ENCODE measurements at places on chromosomes 2 and 18.

GRCh38 chr18:63185984-63186383, 133.6 kb downstream of the BCL2 start:
- H3K4me3 ChIP-seq = no peak overlapping the region
- no peak for DNase-seq
- H3K27ac ChIP-seq = no peak overlapping the region
- peaks cover 26% of the 10 kb centered on the region for H3K36me3 ChIP-seq
- no peaks in the 10 kb centered on the region for H3K27me3 ChIP-seq

DNA sequence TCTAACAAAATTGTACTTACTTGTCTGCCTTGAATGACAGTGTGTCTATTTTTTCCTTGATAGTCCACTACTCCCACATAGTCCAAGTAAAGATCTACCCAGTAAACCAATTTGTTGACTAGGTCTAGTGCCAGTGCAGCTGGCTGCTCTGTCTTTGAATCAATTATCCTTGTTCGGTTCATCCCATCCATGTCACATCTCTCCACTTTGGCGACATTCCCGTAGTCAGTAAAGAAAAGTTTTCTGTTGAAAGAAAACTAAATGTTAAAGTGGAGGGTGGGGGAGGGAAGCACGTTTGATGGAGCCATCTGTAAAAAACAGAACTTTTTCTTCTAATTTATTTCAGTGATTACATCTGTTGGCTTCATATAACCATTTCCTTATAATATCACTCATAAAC, 1068.8 kb downstream of the LRP1B start:
- no peaks in the 10 kb centered on the region for H3K4me1 ChIP-seq
- H3K27ac ChIP-seq = no peak overlapping the region
- no peaks in the 10 kb centered on the region for H3K36me3 ChIP-seq
- no peak overlapping the region for H3K4me3 ChIP-seq

GRCh38 chr18:55918444-55918843, 330.5 kb upstream of the TCF4 start:
- DNase-seq = no peak
- H3K27me3 ChIP-seq = no peaks in the 10 kb centered on the region
- no peak overlapping the region for H3K4me3 ChIP-seq
- H3K27ac ChIP-seq = no peak overlapping the region

- H3K4me3 ChIP-seq = no peak overlapping the region
- H3K27ac ChIP-seq = no peak overlapping the region
- H3K4me1 ChIP-seq = no peaks in the 10 kb centered on the region
- peaks cover 8% of the 10 kb centered on the region for H3K36me3 ChIP-seq
These were observed 21.0 kb downstream of the PAX8 start for GRCh38 chr2:113257516-113258264.

DNA sequence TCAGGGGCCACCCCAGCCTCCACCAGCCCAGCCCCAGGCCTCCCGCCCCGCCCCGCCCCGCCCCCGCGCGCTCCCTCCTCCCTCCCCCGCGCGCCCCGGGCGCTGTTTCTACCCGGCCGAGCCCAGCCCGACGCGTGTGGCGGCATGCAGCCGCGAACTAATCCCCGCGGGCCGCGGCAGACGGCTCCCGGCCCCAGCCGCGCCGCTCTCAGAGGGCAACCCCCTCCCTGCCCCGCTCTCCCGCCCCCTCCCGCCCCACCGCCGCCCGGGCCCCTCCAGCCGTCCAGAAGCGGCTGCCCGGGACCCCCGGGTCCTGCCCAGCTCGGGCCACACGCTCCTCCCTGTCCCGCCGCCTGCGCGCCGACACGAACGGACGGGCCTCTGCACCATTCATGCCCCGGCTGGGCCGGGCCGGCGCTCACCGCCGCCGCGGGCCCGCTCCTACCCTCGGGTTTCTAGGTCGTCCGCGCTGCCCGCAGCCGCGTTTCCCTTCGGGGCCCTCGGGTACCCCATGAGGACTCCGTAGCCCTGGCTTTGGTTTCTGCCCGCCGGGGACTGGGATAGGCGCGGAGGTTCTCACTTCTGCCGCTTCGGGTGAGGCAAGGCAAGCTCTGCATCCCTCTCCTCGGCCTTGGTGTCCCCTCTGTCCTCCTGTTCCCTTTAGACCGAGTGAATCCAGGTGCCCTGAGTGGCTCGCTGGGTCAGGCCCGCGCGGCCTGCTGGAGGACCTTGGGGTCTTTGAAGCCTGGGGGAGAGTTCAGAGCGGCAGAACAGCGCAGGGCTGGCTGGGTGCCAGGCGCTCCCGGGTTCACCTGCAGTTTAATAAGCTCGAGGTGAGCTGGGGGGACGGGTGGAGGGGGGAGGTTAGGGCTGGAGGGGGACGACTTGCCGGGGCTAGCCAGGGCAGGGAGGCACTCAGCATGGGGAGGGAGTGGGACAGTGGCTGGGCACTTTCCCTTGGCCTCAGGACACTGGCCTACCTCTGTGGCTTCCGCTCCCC, 3.1 kb downstream of the WNT10A start:
- no peak for DNase-seq
- H3K4me1 ChIP-seq = 0 out of 2 replicates have a peak, but pooled peaks cover 4% of the 10 kb centered on the region
- H3K27me3 ChIP-seq = peaks cover 11% of the 10 kb centered on the region
- H3K27ac ChIP-seq = no peak overlapping the region
- no peaks in the 10 kb centered on the region for H3K36me3 ChIP-seq
- no peak overlapping the region for H3K4me3 ChIP-seq

DNA sequence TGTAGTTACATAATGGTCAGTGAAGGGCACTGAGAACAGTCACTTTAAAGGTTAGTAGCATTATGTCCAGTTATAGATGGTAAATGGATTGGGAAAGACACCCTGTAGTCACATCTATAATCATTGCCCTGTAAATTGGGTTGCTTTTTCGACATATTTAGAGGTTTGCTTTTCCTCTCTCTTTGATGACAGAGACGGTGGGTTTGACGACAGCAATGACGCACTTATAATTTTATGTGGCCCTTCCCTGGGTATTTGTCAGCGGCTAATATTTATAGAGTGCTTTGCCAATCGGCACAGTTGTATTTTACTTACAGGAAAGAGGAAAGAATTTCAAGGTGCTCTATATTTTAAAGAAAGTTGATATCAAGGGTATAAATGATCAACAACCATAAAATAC, 2.8 kb downstream of the CPS1 start:
- H3K36me3 ChIP-seq = no peaks in the 10 kb centered on the region
- no peak overlapping the region for H3K27ac ChIP-seq
- H3K4me1 ChIP-seq = no peaks in the 10 kb centered on the region
- no peak overlapping the region for H3K4me3 ChIP-seq

GRCh38 chr2:239666855-239667376, 266.1 kb upstream of the HDAC4 start:
- no peak overlapping the region for H3K4me3 ChIP-seq
- H3K36me3 ChIP-seq = no peaks in the 10 kb centered on the region
- H3K27me3 ChIP-seq = no peaks in the 10 kb centered on the region
- H3K27ac ChIP-seq = no peak overlapping the region

DNA sequence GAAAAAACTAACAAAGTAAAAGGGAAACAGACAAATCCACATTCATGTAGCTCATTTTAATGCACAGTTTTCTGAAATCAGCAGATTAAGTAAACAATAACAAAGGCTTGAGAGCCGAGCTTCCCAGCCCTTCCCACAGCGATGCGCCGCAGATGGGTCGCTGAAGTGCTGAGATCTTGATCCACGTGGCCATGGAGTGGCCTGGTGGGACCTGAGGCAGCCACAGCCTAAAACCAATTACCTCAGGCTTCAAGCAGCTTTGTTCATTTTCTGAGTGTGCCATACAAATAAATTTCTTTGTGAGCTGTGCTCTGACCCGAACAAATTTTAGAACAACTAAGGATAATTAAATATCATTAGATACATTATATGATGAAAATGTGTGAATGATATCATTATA, 25.6 kb upstream of the CYRIA start:
- no peak for DNase-seq
- H3K36me3 ChIP-seq = no peaks in the 10 kb centered on the region
- no peaks in the 10 kb centered on the region for H3K27me3 ChIP-seq
- no peaks in the 10 kb centered on the region for H3K4me1 ChIP-seq

GRCh38 chr2:237530472-237531433, 35.6 kb upstream of the PRLH start:
- no peaks in the 10 kb centered on the region for H3K36me3 ChIP-seq
- H3K27me3 ChIP-seq = no peaks in the 10 kb centered on the region
- no peak for DNase-seq
- no peaks in the 10 kb centered on the region for H3K4me1 ChIP-seq

DNA sequence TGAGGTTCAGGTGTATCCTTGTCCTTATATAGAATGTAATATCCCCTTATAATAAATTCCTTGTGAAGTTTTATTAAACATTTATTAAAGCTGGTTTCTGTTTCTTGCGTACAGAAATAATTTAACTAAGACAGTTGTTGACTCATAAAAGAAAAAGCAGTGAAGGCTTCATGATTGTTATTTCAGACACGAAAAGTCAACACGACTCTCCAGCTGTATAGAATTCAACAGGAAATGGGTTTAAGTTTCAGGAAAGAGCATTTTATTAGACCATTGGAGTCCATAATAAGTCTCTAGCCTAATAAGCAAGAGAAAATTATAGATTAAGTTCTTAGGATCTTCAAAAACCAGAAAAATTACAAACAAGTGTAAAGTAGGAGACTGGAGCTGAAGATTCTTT, 62.2 kb downstream of the KCNE4 start:
- no peaks in the 10 kb centered on the region for H3K36me3 ChIP-seq
- no peak overlapping the region for H3K27ac ChIP-seq
- H3K27me3 ChIP-seq = no peaks in the 10 kb centered on the region
- H3K4me1 ChIP-seq = no peaks in the 10 kb centered on the region
- H3K4me3 ChIP-seq = no peak overlapping the region
- DNase-seq = no peak

Data from DND-41 (cell line).